NCI-H446 (cell line): ENCODE measurements at places on chromosomes 1 and 21.

DNA sequence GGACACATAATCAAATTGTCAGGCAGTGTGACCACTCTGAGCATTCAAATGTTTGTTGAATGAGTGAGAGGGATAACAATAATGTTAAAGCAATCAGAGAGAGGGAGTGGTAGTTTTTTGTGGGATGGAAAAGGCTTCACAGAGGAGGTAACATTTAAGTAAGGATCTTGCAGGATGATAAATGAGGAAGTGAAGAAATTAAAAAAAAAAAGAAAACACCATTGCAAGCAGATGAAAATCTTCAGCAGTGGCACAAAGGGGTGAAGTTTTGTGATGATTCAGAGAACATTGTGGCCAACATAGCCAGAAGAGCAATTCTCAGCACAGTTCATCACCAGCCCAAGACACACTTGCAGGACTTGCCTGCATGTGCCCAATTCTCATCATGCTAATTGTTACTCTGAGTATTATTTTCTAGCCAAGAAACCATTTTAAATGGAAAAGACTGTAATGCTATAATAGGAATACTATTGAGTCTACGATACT is 35.0 kb downstream of the OVGP1 start:
- no peak for DNase-seq

GRCh38 chr1:85328713-85329397 is 52.4 kb upstream of the BCL10 start:
- no peak for DNase-seq

- DNase-seq: no peak
Measured at GRCh38 chr1:164667600-164667999, 108.6 kb downstream of the PBX1 start.

GRCh38 chr1:29029667-29030066 is 94.0 kb downstream of the TMEM200B start:
- DNase-seq: no peak

DNA sequence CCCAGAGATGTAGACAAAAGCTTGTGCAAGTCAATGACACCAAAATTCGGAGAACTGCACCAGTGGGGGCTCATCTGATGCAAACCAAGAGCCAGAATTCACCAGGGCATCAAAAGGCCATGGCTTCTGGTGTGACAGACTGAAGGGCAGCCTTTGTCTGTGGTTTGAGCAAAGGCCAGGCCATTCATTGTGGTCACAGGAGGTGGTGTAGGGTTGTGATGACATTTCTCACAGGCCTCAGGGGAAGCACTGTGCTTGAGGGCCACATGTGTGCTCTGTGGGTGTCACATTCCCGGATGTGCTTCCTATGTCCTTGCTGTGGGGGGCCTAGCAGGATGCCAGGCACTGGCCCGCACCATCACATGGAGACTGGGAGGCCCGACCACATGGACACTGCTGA is 22.5 kb upstream of the KCNE1 start:
- DNase-seq: no peak

DNA sequence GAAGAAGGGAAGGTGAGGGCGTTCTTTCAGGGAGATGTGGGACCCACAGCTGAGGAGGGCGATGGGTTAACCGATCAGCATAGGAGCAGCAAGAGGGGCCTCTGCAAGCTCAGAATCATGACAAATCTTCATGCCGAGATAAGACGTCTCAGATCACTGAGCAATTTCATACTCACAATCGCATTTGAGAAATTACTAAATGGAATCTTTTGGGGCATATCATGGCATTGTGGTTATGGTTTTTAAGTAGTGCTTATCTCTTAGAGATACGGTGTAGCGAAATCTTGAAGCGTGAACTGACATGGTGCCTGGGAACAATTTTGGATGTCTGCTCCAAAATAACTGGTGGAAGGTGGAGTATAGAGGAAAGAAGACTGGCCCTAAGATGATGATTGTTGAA is 6.2 kb downstream of the TNNT2 start:
- no peak for DNase-seq

- no peak for DNase-seq
Measured at GRCh38 chr1:226414098-226414698, 6.3 kb upstream of the PARP1 start.

- no peak for DNase-seq
Measured at GRCh38 chr21:27171707-27172106, 204.8 kb upstream of the ADAMTS5 start.

DNA sequence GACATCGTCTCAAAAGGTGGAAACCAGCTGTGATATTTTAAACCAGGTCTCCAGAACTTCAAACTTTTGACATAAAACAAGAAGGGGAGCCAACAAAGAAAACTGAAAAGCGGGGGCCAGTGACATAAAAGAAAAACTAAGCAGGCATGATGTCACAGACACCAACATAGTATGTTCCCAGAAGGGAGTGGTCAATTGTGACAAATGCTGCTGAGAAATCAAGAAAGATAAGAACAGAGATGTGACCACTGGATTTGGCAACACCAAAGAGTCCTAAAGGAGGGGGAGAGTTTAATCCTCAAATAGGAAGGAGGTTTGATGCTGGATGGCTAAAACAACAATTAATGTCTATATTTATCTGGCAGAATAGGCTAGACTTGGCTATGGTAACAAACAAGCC is 2.3 kb upstream of the RNF19B start:
- no peak for DNase-seq

DNA sequence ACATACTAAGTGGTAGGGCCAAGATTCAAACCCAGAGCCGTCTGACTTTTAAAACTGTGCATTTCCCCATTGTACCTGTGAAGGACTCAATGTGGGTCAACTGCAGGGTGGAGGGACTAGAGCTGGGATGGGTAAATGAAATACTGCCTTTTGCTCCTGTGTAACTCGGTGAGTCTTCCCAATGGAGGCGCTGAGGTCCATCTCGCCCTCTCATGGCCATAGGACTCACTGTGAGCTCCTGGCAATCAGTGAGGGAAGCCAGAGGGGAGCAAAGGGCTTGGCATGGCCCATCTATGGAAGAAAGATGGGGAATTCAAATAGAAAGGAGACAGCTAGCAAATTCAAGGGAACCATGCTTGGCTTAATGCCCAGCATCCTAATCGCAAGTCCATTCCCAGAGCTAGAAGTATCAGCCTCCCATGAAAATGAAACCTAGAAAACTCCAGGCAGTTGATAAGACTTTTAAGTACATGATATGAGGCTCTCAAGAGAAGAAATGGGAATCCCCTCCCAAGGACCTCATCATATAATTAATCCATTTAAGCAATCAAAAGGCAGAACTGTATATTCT is 25.4 kb upstream of the CGN start:
- peak; percentile 9 for DNase-seq

DNA sequence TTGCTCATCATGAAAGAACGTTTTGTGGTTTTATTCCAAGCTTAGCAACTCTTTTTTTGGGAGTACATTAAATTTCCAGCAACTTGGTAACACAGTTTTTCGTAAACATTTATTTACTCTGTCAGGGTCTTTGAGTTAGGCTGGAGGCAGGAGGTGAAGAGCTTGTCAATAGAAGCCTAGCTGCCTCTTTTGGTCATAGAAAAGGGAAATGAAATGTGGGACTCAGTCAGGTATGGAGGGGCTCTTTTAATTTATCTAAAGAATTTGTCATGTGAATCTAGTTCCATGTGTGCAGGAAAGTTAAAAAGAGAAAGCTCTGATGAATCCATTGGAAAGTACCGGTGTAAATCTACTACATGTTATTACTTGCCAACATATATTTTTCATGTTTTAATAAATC is 45.9 kb upstream of the PRMT6 start:
- DNase-seq: no peak

- DNase-seq: no peak
Measured at GRCh38 chr1:25875154-25875855, at the start of gene PAQR7. Gene PAQR7 (minus strand): TSS chr1:25875708. CDS start chr1:25863839, 11,869 bp downstream.

DNA sequence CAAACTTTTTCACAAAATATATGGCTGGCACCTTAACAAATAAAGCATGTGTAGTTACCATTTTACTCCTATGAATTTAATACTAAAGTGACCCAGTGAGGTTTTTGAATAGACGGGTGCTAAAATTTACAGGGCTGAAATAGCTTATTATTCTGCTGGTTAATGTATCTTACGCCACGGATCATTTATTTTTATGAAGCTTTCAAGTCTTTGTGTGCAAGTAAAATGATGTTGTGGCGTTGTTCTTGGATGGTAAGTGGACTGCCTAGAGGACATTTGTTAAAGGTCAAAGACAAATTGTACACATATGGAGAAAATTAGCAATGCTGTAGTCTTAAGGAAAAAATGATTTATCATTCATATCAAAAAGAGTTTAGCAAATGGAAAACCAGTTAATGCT is 22.8 kb downstream of the INSL5 start:
- DNase-seq: no peak

- DNase-seq: no peak
Measured at GRCh38 chr1:189682591-189682990, 795.1 kb downstream of the BRINP3 start.

- no peak for DNase-seq
Measured at GRCh38 chr21:38768471-38769063, 37.2 kb upstream of the ETS2 start.

GRCh38 chr1:224579526-224579925 is 36.6 kb upstream of the CNIH3 start:
- DNase-seq: no peak

DNA sequence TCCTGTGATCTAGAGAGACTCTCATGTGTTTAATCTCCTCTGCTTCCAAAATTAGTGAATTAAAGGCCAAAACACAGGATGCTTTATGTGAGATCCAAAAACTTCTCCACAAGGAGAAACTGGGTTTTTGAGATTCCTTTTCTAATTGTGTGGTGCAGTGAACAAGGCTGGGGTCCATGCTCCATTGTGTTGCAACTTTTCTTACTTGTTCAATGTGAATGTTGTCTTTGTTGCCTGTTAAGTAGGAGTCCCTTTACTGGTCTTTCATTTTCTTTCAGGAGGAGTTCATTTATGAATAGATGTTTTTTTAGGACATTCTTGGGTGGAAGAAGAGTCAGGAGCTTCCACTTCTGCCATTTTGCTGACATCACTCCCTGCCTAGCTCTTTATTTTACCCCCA is 40.6 kb upstream of the CFHR3 start:
- no peak for DNase-seq

DNA sequence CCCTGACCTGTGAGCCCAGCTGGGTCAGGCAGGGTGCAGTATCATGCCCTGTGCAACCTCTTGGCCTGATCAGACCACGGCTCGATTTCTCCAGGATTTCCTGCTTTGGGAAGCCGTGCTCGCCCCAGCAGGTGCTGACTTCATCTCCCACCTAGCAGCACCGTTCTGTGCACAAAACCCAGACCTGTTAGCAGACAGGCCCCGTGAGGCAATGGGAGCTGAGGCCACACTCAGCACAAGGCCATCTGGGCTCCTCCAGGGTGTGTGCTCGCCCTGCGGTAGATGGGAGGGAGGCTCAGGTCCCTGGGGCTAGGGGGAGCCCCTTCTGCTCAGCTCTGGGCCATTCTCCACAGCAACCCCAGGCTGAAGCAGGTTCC is 29.6 kb downstream of the SLC19A1 start:
- no peak for DNase-seq

GRCh38 chr1:15836772-15837669 is 10.5 kb upstream of the SPEN start:
- DNase-seq: no peak

DNA sequence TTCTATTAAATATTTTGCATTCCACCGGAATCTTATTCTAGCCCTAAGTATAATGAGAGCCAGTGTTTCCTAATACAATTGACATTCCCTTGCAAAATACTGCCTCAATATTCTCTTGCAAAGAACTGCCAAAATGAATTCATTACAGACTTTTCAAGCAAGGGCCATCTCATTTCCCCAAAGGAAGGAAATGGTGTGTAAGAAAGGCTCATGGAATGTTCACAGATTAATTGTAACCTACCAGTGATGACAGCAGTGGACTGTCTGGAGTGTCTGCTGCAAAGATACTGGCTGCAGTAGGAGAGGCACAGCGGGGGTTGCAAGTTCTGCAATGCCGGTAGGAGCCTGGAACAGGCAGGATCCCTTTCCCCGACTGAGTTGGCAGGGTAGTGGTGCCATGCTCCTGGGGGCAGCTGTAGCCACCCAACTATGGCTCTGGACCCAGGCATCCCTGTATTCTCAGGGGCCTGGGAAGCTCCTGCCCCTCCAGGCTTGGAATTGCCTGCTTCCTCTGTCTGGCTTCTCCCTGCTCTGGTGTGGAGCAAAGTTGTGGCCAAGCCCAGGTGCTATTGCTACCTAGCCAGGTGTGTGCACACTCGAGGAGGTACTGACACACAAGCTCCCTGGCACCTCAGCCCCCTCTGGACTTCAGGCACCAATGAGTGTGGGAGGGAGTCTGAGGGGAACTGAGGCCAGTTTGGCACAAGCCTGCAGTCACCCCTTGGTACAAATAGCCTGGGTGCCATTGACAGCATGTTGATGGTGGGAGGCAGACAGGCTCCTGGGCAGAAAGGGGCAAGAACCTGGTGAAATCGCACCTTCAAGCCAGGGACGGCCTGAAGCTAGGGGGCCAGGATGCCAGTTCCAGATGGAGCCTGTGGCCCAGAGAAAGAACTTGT is 1371.0 kb downstream of the KCNT2 start:
- no peak for DNase-seq

DNA sequence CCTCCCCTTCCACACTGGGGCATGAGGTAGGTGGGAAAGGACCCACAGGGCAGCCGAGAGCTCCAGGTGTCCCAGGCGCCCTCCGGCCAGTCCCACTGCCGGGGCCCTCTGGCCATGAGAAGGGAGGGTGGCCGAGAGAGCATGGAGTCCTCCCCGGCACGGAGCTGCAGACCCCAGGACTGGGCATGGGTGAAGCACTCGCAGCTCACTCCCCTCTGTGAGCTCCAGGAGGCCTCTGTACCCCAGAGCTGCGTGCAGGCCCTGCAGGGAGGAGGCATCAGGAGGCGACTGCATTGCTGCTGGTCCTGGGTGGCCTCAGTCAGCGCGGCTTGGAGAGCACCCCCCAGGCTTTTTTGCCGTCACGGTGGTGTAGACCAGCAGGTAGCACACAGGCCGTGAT is 80.1 kb upstream of the TTC34 start:
- DNase-seq: no peak

GRCh38 chr1:182059936-182060335 is 1.6 kb downstream of the ZNF648 start:
- DNase-seq: no peak

GRCh38 chr1:78790174-78790573 is 140.5 kb downstream of the IFI44 start:
- DNase-seq: no peak

DNA sequence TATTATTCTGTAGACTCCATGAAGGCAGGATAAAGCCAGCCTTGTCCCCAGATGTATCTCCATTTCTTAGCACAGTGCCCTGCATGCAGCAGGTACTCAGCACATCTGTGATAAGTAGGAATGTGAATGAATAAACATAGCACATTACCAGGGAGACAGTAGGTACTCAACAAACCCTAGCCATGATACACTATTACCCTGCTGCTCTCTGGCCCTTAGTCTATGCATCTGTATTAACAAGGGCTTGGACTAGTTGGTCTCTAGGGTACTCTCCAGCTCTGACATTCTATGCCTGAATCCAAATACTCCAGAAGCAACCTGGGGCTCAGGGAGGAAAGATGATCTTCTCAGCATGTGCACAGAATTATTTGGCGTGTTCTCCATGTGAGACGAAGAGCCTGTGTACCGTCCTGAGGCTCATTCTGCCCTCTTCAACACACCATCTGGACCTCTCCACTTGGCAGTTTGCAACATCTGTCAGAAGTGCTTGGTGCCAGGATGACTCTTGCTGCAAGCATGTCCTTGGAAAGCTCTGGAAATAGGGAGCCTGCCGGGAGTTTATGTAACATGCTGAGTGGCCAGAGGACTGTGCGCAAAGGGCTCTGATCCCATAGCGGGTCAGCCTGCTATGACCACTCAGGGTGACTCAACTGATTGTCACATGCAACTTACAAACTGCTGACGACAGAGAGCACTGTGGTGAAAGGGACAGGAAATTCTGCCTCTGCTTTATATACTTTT is 228.2 kb upstream of the USP24 start:
- DNase-seq: peak; percentile 94
